ENCODE measurements at places on chromosomes 2 and 18.
A peak's percentile ranks its signal among the peaks of the same experiment; 100 is the strongest.

- no peak for DNase-seq
Observed at GRCh38 chr2:125371867-125372266, 1284.1 kb upstream of the GYPC start.

DNA sequence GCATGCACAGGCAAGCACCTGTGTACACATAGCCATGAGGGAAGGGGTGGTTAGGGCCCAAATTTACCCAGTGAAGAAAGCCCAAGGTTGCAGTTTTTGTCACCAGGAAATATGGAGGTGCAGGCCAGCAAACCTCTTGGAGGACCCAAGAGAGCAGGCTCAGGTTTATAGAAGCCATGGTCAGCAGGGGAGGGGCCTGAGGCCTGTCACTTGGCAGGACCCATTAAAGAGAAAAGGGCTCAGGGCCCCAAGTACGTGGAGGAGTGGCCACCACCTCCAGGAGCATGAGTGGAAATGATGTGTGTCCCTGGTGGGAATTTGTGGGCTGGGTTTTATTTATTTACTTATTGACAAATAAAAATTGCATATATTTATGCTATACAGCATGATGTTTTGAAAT is 192.9 kb downstream of the HAUS1 start:
- no peak for DNase-seq

GRCh38 chr2:228269351-228269750 is 87.9 kb upstream of the SPHKAP start:
- no peak for DNase-seq

GRCh38 chr2:173720306-173720705 is 244.9 kb downstream of the SP3 start:
- no peak for DNase-seq

GRCh38 chr2:196758474-196759377 is 40.8 kb downstream of the GTF3C3 start:
- no peak for DNase-seq

DNA sequence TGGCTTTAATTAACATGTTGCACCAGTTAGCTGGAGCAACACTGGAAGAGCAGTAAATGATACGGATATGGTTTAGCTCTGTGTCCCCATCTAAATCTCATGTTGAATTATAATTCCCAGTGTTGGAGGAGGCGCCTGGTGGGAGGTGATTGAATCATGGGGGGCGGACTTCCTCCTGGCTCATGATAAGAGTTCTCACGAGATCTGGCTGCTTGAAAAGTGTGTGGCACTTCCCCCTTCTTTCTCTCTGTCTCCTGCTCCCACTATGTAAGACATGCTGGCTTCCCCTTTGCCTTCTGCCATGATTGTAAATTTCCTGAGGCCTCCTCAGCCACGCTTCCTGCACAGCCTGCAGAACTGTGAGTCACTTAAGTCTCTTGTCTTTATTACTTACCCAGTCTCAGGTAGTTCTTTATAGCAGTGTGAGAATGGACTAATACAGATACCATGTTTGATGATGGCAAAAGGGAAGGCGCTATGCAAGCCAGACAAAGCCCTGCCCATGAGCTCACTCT is 963.6 kb downstream of the SOCS6 start:
- no peak for DNase-seq

DNA sequence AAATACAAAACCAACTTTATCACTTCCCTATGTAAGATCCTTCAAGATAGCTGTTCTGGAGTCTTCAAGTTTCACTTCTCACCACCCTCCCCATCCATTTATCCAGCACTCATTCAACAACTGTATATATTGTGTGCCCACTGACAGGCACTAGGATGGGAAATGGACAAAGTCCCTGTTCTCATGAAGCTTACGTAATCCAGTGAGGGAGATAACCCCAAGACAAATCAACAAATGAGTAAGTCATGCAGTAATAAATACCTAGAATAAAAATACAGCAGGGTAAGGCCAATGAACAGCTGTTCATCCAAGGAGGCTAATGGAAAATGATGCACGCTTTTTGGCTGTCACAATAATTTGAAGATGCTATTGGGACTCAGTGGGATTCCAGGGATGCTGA is 133.8 kb downstream of the MEMO1 start:
- DNase-seq = no peak

DNA sequence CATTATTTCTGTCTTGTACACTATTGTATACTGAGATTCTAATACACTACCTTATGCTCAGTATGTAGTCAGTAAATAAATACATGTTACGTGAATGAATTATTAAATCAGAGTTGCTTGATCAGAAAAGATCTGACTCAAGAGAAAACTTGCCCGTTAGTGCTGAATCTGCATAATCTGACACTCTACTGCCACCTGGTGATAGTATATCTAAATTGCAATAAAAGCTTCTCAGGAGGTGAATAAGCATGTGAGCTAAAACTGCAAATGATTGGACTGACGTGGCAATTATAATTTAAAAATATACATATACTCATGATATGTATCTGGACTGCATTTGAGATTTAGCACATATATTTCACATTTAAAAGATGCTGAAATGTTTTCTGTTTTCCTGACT is 70.4 kb downstream of the KIAA1328 start:
- DNase-seq = no peak

GRCh38 chr18:24402209-24402785 is 4.7 kb upstream of the OSBPL1A start:
- DNase-seq = no peak

- no peak for DNase-seq
Observed at GRCh38 chr2:235626658-235627057, 132.8 kb downstream of the AGAP1 start.

DNA sequence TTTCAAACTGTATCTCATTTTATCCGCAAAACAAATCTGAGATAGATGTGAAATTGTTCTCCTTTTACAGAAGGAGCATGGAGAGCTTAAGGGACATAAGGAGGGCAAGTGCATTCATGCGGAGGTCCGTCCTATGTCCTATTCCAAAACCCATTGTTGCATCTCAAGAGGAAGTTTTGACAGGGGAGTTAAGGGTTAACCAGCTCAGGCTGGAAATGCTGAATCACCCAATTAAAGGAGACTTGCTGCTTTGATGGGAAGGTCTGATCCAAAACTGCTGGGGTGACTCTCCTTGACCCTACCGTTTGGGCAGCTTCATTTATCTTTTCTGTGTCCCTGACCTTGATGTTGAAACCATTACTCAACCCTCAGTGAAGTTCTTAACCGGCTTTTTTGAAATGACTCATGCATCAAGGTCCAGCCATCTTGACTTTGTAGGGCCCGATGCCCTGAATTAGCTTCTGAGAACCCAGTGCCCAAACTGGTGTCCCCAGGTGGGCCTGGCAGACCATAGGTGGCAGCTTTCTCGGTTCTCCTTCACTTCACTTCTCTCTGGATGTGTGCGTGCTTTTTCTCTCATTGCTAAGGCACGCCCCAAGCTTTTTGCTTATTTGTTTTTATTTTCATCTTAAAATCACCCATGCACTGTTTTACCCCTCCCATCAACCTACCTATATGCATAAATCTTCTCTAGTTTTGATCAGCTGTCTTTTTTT is 15.9 kb upstream of the TXNDC2 start:
- DNase-seq = no peak

- DNase-seq = no peak
Observed at GRCh38 chr2:155273323-155273722, 574.8 kb downstream of the KCNJ3 start.

- DNase-seq = no peak
Observed at GRCh38 chr2:219752726-219753125, 125.3 kb downstream of the SLC4A3 start.

- DNase-seq = no peak
Observed at GRCh38 chr2:237448171-237448570, 34.2 kb upstream of the COL6A3 start.

DNA sequence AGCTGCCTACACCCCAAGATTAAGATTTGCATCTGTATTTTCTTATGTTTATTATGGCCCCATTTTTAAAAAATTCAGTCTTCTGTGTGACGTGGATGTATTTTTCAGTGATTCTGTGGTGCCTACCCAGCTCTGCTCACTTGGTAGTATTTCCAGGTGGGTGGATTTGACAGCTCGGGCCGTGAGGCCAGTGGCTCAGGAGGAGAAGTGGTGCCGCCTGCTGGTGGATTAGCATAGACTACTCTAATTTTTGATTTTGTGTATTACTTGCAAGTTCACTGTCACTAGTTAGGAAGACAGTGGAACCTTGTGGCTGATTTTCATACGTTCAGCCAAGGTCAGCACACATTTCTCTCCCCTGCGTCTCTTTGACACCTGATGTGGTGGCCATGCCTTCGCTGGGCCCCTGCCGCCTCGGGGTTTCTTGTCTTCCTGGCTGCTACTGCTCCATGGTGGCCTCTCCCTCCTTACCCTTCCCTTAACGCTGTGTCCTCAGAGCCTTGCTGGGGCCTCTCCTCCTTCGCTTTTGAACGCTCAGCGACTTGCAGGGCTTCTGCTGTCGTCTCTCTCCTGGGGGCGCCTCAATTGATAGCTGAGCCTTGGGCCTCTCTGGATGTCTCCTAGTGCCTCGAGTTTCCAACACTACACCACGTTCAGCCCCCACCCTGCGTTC is 89.4 kb downstream of the DGKD start:
- peak; percentile 27 for DNase-seq

DNA sequence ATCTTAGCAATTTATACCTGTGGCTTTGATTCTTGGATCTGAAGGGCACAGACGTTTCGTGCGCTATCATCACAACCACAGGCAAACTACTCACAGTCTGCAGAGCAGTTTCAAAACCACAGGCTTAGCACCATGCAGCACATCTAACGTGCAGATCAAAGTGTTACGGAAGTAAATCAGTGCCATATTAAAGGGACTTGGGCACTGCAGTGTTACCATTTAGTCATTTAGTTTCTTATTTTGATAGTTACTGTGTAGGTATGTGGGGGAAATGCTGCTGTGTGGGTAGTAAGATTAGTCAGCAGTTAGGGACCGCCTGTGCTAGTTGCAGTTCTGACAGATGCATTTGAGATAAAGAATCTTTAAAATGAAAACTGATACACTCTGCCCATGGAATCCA is 384.0 kb downstream of the NBAS start:
- no peak for DNase-seq

DNA sequence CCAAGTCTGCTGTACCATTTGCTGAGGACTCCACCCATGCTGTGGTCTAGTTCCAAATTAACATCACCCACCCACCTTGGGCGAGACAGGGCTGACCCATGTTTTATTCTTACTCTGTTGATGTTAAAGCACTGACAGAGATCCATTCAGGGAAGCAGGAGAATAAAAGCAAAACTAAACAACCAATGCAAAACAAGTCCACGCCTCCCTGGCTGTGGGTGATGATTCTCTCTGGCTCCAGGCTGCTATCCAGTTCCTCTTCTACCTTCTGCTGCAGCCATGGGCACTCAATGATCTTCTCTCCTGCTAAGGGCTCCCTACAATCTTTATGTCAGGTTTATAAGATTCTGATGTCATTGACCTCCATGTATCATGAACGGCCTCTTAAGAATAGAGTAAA is 786.6 kb upstream of the ID2 start:
- no peak for DNase-seq

DNA sequence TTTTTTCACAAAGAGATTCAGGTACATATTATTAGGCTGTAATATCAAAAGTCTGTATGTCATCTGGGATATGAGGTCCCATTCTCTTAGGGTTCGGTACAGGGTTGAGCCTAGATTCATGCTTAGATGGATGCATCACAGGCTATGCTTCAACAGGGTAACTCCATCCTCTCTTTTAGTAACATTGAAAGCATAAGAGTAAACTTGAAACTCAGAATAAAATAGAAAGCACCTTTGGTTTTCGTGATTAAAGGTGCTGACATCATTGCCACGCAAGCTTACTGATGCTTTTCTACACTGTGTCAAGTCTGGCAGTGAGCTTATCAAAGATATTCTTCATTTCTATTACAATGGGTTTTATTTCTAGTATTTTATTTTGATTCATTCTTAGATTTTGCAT is 419.1 kb upstream of the DSEL start:
- DNase-seq = no peak

DNA sequence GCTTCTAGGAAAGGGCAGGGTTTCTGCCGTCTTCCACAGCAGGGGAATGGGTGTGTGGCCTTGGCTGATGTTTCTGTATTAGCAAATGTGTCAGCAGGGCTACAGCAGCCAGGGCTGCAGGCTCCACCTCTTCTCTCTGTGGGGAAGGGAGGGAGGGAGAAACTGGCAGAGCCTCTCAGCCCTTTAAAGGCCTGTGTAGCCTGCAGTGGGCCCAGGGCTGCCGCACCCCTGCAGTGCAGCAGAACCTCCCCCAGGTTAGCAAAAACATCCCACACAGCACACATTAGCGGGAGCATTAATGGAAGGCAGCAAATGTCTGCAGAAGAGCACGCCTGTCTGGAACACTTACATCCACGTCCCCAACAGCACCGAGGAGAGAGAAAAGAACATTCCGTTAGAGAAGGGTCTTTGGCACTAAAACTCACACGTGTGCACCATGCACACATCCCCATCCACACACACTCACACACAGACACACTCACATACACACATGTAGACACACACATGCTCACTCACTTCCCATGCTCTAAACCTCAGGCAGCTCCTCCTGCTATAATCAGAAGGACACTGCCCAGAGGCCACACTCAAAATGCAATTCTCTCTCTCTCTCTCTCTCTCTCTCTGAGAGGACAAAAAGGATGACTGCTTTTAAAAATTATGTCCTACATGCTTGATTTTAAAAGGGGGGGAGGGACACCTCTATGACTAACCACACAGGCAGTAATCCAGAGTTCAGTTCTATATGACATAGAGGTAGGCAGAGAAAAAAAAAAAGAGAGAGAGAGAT is 24.1 kb downstream of the MRPL35 start:
- DNase-seq = no peak

DNA sequence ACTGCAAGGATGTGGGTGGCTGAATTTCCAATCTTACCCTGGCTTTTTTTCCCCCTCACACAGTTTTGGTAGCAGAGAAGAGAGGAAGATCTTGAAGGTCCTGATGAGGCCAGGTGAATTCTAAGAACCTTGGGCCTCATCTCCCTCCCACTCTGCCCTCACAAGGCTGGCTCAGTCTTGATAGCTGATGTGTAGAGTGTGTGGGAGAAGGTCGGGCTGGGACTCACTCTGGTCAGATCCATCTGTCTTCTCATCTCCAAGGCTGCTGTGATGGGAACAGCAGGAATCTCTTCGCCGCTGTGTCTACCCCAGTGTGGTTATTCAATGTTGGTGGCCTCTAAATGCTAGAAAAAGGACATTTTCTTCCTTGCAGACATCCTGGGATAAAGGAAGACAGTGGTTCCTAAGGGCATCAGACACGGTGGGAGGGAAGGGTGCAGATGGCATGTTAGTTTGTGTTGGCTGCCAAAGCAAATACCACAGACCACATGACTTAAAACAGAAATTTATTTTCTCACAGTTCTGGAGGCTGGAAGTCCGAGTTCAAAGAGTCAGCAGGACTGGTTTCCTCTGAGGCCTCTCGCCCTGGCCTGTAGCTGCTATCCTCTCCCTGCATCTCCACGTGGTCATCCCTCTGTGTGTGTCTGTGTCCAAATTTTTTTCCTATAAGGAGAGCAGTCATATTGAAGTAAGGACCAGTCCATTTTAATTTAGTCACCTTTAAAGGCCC is 37.6 kb upstream of the MGAT4A start:
- no peak for DNase-seq

- DNase-seq = no peak
Observed at GRCh38 chr2:54806975-54807374, 83.5 kb downstream of the EML6 start.

GRCh38 chr2:70011335-70011734 is 49.9 kb upstream of the ASPRV1 start:
- no peak for DNase-seq

- DNase-seq = no peak
Observed at GRCh38 chr18:68738564-68738963, 23.7 kb upstream of the TMX3 start.

GRCh38 chr2:124080281-124081153 is 55.4 kb downstream of the CNTNAP5 start:
- no peak for DNase-seq

- no peak for DNase-seq
Observed at GRCh38 chr2:231930593-231931281, 4.5 kb upstream of the NPPC start.

All from NCI-H1048 (cell line).